Activated gamma-delta T cell treated with Interleukin-2 at 50 U/mL for 16 hours (primary cell): ENCODE measurements at places on chromosomes 1 and 21.

DNA sequence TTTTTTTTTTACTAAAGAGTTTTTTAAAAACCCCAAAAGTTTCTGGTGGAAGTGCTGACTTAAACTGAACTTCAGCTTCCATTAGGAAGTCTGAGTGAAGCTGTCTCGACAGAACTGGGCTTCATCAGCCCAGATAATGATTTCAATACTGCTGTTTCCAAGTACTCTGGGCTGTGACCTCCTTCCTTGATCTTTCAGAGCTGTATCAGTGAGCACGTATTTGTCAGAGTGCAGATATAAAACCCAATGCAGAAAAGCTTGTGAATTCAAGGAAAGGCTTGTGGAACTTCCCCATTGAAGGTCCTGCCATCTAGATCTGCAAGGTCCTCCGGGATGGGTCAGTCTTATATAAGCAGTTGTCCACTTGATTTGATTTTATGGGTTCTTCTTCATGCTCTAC is 50.1 kb upstream of the RGS21 start:
- no peak for DNase-seq

DNA sequence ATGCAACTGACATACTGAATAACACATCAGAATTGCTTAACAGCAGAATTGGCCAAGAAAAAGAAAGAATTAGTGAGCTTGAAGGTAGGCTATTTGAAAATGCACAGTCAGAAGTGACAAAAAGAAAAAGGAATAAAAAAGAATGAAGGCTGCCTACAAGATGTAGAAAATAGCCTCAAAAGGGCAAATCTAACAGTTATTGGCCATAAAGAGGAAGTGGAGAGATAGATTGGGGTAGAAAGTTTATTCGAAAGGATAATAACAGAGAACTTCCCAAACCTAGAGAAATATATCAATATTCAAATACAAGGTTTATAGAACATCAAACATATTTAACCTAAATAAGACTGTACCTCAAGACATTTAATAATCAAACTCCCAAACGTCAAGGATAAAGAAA is 67.5 kb downstream of the ATP6V1G3 start:
- DNase-seq: no peak

- DNase-seq: no peak
Observed at GRCh38 chr1:83838573-83838972, 160.4 kb downstream of the TTLL7 start.

- no peak for DNase-seq
Observed at GRCh38 chr1:244075247-244075722, 24.2 kb downstream of the ZBTB18 start.

GRCh38 chr21:21801921-21802320 is 803.7 kb downstream of the NCAM2 start:
- DNase-seq: no peak

DNA sequence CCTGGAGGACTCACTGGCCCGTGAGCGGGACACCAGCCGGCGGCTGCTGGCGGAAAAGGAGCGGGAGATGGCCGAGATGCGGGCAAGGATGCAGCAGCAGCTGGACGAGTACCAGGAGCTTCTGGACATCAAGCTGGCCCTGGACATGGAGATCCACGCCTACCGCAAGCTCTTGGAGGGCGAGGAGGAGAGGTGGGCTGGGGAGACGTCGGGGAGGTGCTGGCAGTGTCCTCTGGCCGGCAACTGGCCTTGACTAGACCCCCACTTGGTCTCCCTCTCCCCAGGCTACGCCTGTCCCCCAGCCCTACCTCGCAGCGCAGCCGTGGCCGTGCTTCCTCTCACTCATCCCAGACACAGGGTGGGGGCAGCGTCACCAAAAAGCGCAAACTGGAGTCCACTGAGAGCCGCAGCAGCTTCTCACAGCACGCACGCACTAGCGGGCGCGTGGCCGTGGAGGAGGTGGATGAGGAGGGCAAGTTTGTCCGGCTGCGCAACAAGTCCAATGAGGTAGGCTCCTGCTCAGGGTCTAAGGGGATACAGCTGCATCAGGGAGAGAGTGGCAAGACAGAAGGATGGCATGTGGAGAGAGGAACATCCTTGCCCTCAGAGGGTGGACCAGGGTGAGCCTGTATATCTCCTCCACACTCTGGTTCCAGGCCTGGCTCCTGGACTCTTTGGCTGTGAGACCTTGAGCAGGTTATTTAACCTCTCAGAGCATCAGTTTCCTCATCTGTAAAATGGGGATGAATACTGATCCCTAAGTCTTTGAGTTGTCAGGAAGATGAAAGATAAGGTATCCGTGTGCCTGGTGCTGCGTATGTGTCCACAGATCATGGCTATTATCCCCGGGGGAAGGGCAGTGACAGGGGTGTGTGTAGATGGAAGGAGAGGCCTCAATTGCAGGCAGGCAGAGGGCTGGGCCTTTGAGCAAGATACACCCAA is 17.2 kb upstream of the SEMA4A start:
- no peak for DNase-seq

- DNase-seq: no peak
Observed at GRCh38 chr21:40351006-40351405, 483.8 kb downstream of the PCP4 start.

GRCh38 chr1:173986951-173987350 is 35.2 kb downstream of the RC3H1 start:
- no peak for DNase-seq

GRCh38 chr1:151292207-151293030 is 10.3 kb downstream of the ZNF687 start:
- no peak for DNase-seq
